ENCODE measurements at places on chromosomes 2 and 18.

DNA sequence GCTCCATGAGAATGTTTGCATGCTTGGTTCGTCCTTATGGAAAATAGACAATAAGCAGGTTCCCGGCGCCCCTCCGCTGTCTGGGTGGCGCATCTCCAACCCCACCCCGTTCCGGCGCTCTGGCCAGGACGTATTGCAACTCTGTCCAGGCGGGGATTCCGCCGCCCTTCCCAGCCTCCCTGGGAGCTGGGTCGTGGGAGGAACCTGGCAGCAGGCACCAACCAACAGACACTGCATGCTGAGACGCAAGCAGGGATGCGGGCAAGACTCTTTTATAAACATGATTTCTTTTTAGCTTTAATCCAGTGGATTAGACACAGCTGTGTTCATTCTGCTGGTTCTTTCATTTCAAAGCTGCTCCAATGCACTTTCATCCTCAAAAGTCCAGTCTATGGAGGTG is 240.2 kb downstream of the SH3BP4 start:
- DNase-seq = no peak

GRCh38 chr18:31247574-31248199 is 70.3 kb upstream of the DSG1 start:
- no peak for DNase-seq

- no peak for DNase-seq
Observed at GRCh38 chr2:239275044-239275685, 125.7 kb downstream of the HDAC4 start.

GRCh38 chr2:54768772-54769428 is 45.4 kb downstream of the EML6 start:
- DNase-seq = no peak

GRCh38 chr18:75128911-75129716 is 79.8 kb downstream of the PTGR3 start:
- no peak for DNase-seq

GRCh38 chr2:164840930-164841718 is 499 bp downstream of the COBLL1 start:
- no peak for DNase-seq

DNA sequence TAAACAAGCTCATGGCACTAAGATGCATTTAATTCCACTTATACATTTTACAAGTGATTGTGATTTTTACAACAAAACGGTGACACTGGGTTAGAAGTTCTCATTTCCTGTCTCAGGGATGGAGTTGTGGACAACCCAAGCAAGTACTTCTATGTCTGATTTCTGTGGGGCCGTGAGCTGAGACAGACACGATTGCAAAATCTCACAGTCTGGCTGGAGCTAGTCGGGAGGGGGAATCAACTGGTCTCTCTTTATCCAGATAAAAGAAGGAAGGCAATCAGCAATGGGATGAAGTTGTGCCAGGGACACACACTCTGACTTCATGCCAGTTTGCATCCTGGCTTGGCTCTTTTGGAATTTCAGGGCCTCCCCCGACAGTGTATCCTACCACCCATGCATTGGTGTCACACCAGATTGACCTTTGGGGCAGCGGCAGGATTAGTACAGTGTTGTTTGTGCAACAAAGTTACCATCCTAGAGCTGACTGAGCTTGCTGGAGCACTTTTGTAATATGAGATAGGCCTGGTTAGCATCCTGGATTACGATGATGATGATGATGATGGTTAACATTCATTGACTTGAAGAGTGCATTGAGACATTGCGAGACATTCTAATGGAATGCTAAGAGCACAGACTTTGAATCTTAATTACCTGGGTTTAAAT is 98.8 kb downstream of the CTAGE1 start:
- no peak for DNase-seq

GRCh38 chr2:170461889-170462288 is 253.2 kb upstream of the SP5 start:
- DNase-seq = no peak

DNA sequence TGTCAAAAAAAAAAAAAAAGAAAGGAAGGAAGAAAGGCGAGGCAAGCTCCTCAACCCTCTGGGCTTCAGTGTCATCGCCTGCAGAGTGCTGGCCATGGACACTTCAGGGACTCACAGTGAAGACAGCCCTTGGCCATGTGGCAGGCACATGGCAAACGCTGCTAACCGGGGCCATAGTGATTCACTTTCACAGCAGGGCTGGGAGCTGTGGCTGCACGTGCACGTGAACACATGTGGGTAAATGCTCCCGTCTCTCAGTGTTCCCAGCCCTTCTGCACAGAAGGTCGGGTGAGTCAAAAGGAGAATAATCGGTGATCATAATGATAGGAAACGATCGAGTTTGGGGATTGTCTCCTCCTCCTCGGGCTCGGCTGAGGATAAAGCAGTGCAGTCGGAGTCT is 46.1 kb upstream of the UBE2F start:
- no peak for DNase-seq

DNA sequence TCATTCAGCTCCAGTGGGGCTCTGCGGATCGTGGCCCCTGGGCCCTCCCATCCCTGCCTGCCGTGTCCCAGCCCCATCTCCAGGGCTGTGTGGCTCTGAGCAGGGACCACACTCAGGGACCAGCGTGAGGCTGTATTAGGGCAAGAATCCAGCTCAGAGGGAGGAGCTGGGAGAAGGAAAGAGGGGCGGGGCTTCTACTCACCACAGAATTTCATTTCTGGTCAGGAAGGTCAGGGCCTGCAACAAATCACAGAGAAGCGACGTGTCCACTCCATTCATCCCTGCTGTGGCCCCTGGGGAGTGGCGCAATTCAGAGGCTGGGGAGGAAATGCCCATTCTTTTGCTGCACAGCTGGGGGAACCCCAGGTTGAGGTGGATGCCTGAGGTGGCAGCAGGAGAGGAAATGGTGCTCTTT is 828 bp downstream of the CIB4 start:
- no peak for DNase-seq

GRCh38 chr18:76657911-76658470 is 162.9 kb upstream of the ZNF516 start:
- no peak for DNase-seq

- DNase-seq = no peak
Observed at GRCh38 chr2:134934641-134935040, 16.0 kb downstream of the CCNT2 start.

Measured in cerebellar nuclear complex (tissue), 1 donor.